CD4-positive, alpha-beta T cell treated with Interleukin-21 for 1 hour (primary cell): ENCODE measurements at places on chromosomes 4 and X.

- DNase-seq: no peak
Observed at GRCh38 chr4:170388255-170388654, 298.5 kb upstream of the AADAT start.

- no peak for DNase-seq
Observed at GRCh38 chr4:118983831-118984230, 95.2 kb downstream of the SYNPO2 start.

GRCh38 chrX:46770817-46771163 is 11.9 kb upstream of the SLC9A7 start:
- DNase-seq: no peak

GRCh38 chr4:114250439-114250891 is 271.0 kb upstream of the ARSJ start:
- DNase-seq: no peak

- peak; percentile 87 for DNase-seq
Observed at GRCh38 chr4:38675146-38676121, 11.4 kb downstream of the KLF3 start.

GRCh38 chr4:182246401-182247205 is 3.4 kb downstream of the TENM3 start:
- DNase-seq: no peak

DNA sequence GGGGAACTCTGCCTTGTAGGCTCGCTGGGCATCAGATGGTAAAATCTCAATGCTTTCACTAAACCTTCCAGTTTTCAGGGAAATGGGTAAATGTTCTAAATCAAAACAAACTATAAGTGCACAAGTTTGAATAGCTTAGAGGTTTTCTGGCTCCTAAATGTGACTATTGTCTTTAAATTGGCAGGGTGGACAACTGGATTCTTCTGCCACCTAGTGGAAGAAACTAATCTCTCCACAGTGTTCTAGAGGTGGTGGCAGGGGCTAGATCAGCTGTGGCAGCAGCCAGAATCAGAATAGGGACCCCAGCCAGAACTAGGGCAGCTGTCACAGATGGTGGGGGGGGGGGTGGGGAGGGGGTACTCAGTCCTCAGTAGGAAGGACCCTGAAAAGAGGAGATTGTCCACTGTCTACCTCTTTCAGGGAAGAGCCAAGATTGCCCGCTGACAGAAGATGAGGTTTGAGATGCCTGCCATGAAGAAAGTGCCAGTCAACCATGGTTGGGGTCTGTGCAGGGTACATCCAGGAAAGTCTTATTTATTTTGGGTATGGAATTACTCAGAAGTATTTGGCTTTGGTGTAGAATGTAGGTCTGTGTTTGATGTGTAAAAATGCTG is 201.4 kb downstream of the CCNG2 start:
- peak; percentile 17 for DNase-seq

DNA sequence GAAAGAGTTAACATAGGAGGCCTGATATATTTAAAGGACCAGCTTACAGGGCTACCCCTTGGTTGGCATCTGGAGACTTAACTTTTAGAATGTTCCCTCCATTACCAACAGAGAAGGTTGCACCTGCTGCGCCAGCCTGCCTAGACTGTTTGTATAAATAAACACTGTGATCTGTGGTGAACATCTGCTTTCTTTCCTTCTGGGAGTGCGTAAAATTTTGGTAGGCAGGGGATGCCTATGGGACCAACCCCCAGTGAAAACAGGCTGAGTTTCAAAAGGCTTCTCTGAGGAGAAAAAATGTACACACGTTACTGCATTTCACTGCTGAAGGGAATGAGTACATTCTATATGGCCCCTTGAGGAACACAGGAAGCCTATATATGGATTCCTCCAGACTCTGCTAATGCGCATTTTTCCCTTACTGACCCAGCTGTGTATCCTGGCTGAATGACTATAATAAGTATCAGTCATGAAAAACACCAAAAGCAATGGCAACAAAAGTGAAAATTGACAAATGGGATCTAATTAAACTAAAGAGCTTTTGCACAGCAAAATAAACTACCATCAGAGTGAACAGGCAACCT is 13.8 kb downstream of the CENPC start:
- no peak for DNase-seq

DNA sequence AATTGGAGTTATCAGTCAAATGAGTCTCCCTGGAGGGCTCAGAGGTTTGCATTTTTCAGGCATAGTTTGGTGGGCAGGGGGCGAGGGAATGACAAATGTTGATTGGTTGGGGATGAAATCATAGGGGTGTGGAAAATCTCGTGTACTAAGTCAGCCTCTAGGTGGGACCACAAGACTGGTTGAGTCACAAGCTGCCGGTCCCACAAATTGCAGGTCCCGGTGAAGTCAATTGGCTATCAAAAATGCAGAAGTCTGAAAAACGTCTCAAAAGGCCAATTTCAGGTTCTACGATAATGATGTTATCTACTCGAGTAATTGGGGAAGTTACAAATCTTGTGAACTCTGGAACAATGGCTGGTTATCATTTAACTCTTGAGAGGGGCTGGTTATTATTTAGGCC is 98.8 kb upstream of the DHX15 start:
- no peak for DNase-seq

DNA sequence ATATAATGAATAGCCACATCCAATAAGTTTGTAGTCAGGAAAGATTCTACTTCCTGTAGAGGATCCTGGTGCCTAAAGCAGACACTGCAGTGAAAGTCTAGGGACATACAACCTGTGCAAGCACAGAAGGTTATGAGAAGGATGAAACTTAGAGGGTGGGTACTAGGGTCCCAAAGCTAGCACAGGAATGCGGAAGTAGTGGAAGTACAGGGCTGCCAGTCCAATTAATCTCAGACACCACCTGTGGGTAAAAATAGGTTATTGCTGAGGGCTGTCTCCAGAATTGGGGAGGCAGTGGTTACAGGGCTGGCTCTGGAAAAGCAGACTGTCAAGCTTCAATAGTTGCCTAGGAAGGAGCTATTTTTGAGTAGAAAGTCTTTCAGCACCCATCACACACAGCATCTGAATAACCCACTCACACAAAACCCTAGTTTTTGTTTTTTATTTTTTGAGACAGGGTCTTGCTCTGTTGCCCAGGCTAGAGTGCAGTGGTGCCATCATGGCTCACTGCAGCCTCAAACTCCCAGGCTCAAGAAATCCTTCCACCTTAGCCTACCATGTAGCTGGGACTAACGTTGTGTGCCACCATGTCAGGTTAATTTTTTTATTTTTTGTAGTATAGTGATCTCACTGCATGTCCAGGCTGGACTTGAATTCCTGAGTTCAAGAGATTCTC is 50.8 kb upstream of the ELF2 start:
- DNase-seq: peak; percentile 16

GRCh38 chr4:119939071-119939995 is 127.3 kb downstream of the MAD2L1 start:
- DNase-seq: no peak

GRCh38 chrX:136755411-136755810 is 25.3 kb downstream of the ARHGEF6 start:
- DNase-seq: no peak

DNA sequence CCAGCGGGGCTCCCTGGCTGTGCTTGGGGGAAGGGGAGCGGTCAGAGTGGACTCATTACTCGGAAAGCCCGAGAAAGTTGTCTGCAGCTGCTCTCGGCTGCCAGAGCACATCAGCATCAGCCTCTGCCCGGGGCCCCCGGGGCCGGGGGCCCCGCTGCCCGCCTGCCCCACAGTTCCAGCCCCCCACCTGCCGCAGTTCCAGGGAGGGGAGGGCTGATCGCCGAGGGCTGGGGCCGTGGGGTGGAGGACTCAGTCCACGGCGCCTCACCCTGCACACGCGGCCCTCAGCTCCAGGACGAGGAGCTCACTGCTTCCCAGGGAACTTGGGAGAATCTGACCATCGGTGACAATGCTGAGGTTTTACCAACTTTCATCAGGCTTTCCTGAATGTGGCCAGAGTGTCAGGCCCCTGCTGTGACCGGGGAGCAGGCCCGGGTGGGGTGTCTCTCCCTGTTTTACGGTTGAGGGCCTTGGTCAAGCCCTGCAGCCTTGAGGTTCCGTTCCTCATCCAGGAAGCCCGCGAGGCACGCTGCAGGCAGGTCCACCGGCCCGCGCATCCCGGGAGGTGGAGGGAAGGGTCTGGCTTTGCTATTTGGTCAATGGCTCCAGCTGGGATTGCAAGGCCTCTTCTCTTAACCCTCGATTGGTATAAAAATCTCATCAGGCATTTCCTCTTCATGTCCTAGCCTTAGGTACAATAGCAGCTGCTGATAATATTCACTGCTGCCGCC is 57.2 kb downstream of the CPZ start:
- DNase-seq: no peak

- DNase-seq: no peak
Observed at GRCh38 chr4:94127707-94128328, 79.8 kb upstream of the SMARCAD1 start.

- DNase-seq: no peak
Observed at GRCh38 chr4:186095406-186095805, 9.1 kb upstream of the FAM149A start.

DNA sequence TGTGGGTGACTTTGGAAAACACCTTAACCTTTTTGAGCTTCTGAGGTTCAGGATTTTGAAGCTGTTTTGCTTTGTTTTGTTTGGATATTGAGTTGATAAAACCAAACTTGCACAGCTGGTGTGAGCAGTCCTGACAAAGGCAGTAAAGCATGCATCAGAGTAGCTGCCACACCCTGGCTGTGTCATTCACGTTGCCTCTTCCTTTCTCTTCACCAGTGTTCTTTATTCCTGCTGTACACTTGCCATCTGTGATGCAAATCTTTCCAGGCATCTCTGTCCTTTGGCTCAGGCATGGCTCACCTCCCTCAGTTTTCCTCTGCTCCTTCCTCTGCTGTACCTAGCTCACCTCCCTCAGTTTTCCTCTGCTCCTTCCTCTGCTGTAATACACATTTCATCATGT is 1850.2 kb upstream of the AGA start:
- DNase-seq: no peak

GRCh38 chr4:159308566-159309340 is 205.9 kb downstream of the RAPGEF2 start:
- no peak for DNase-seq

DNA sequence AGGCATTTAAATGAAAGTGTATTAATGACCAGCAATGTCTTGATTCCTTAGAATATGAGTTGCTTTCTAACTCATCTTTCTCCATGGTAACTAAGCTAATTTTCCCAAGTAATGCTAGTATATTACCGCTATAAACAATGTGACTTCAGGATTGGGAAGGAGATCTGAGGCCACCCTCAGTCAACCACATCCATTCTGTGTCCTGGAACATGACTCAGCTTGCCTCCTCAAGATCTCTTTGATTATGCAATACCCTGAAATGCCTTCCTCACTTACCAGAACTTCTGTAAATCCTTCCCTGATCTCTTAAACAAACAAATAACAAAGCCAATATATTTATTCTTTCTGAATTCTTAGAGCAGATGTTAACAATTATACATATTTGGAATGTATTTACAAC is 1495.5 kb downstream of the PCDH18 start:
- no peak for DNase-seq

DNA sequence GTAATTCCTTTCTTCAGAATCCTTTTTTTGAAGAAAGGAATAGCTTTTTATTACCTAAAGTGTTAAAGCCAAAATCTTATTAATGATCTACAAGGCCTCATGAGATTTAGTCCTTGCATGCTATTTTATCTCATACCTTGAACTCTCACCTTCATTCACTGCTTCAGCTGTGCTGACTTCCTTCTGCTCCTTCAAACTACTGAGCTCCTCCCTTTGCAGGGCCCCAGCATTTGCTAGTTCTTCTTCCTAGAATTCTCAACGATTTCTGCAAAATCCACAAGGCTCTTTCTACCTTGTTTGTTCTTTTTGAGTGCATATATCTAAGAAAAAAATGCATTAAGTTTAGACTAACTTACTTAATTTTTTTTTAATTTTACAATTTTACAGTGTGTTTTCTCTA is 619.5 kb downstream of the EPHA5 start:
- DNase-seq: no peak

GRCh38 chr4:153346031-153346430 is 1.5 kb downstream of the MND1 start:
- DNase-seq: no peak

- DNase-seq: no peak
Observed at GRCh38 chr4:120919358-120919757, 3.2 kb downstream of the PRDM5 start.

DNA sequence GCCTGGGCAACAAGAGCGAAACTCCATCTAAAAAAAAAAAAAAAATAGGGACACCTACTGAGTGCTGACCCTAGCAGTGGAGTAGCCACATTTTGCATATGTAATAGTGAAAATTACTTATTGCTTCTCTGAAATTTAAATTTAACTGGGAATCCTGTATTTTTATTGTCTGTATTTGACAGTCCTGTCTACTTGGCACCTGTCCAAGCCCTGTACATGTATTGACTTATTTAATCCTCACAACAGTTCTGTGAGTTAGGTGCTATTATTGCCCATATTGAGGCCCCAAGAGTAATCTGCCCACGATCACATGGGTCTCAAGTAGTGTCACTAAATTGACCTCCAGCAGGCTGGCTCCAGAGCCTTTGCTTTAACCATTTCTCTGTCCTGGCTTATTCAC is 81.6 kb downstream of the WDR19 start:
- DNase-seq: no peak

GRCh38 chr4:138445098-138445497 is 202.9 kb upstream of the SLC7A11 start:
- DNase-seq: no peak

- DNase-seq: no peak
Observed at GRCh38 chr4:34502086-34502485, 1742.2 kb downstream of the ARAP2 start.

DNA sequence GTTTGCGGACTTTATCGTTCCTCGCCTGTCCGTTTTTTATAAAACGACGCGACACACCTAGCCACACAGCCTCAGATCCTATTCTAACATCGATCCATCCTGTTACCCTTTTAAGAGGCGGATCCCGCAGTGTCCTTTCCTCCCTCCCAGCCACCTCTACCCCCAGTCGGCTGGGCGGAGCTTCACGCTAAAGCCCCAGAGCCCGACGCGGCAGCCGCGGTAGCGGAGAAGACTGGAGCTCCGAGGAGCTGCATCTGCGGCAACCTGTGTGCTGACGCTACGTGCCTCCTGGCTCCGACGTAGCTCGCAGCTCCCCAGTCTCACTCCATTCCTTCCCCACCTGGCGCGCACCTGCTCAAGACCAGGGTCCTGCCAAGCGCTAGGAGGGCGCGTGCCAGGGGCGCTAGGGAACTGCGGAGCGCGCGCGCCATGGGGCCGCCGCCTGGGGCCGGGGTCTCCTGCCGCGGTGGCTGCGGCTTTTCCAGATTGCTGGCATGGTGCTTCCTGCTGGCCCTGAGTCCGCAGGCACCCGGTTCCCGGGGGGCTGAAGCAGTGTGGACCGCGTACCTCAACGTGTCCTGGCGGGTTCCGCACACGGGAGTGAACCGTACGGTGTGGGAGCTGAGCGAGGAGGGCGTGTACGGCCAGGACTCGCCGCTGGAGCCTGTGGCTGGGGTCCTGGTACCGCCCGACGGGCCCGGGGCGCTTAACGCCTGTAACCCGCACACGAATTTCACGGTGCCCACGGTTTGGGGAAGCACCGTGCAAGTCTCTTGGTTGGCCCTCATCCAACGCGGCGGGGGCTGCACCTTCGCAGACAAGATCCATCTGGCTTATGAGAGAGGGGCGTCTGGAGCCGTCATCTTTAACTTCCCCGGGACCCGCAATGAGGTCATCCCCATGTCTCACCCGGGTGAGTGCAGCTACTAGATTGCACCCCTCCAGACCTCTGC is at the start of gene RNF128:
RNF128 (plus strand) TSS at position 217 of the 953 bp plus-strand sequence; CDS start at position 430, 213 bp downstream.
- DNase-seq: peak; percentile 3
